Natural killer cell (primary cell): ENCODE measurements at places on chromosomes 2 and 18.
A peak's percentile ranks its signal among the peaks of the same experiment; 100 is the strongest.

DNA sequence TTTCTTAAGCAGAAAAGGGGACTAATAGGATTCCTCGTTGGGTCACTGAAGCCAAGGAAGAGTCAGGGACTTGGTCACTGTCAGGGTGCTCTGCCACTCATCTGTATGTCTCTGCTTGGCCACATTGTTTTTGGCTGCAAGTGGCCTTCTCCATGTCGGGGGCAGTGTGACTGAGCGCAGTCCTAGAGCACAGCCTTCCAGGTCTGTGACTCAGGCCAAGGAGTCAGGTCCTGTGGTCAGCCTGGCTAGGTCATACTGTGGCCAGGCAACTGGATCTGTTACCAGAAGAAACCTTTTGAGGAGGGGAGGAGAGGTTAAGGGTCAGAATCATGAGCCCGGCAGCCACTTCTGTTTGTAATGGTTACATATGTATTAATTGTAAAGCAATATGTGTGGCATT, 61.3 kb downstream of the GALNT1 start:
- DNase-seq, result no peak

- no peak for DNase-seq
Measured at GRCh38 chr2:72034353-72035095, 113.1 kb downstream of the CYP26B1 start.

GRCh38 chr2:165594935-165595255, 125.4 kb downstream of the CSRNP3 start:
- peak; percentile 1 for DNase-seq

- no peak for DNase-seq
Measured at GRCh38 chr2:83665894-83666293, 793.2 kb downstream of the SUCLG1 start.

DNA sequence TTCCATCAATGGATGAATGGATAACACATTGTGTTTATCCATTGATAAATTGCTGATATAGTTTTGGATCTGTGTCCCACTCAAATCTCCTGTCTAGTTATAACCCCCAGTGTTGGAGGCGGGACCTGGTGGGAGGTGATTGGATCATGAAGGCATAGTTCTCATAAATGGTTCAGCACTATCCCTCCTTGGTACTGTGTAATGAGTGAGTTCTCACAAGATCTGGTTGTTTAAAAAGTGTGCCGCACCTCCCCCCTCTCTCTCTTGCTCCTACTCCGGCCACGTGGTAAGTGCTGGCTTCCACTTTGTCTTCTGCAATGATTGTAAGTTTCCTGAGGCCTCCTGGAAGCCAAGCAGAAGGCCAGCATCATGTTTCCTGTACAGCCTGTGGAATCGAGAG, 23.9 kb upstream of the SPATA3 start:
- DNase-seq, result no peak

DNA sequence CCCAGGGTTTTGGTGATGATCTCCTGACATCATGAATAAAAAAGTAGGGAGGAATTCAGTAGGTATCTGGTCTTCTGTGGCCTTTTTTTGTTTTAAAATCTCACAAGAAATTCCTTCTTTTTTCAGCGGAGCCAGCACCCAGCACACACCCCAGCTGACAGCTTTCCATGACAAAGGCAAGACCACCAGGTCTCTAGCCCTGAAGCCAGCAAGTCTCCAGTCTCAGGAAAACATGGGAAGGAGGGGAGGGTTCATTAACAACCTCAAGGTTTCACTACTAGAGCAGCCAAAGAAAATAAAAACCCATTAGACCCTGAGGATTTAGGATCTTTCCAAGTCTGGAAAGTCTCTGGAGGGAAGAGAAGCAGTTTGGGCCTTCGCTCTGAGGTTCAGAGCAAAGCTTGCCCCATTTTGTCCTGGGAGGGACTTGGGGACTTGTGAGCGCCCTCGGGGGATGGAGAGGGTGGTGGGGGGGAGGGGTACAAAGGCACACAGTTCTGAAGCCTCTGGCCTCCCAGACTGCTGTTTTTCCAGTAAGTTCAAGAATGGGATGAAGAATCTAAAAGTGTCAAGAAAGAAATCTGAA, 9.0 kb downstream of the FOXI3 start:
- no peak for DNase-seq

- no peak for DNase-seq
Measured at GRCh38 chr18:31612124-31612523, 20.4 kb downstream of the TTR start.

DNA sequence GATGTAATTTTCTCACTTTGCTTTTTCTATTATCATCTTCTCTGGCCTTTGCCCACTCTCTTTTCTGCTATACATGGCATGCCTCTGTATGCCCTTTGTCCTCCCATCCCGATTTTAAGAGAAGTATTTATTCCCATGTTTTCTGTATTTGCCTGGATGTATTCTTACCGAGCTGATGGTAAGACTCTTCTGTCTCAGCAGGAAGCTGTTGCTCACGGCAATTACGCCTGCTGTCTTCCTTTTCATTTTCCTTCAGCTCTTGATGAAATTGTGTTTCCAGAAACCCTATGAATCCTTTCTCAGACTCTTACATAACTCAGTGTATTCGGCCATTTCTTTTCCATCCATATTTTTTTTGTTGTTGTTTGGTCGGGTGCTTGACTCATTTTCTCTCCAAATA, 121.6 kb downstream of the SP3 start:
- no peak for DNase-seq

- no peak for DNase-seq
Measured at GRCh38 chr2:86446060-86446459, 4.9 kb downstream of the KDM3A start.

- peak; percentile 33 for DNase-seq
Measured at GRCh38 chr2:240623531-240624010, 1.7 kb upstream of the GPR35 start.

DNA sequence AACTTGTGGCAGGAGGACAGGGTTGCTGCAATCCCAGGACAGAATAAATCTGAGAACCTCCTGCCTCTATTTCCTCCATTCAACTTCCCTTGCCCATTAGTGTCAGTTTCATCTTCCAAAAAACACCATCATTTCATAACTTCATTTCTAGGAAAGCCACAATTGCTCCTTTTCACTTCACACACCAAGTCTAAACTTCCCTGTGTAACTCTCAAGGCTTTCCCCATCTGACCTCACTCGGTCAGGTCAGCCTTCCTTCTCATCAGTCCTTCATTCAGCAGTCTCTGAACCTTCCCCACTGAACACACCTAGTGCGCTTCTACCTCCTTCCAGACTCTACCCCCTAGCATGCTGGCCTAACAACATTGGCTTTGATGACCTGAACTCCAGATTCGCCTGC, 35.8 kb downstream of the TCF7L1 start:
- DNase-seq, result no peak

DNA sequence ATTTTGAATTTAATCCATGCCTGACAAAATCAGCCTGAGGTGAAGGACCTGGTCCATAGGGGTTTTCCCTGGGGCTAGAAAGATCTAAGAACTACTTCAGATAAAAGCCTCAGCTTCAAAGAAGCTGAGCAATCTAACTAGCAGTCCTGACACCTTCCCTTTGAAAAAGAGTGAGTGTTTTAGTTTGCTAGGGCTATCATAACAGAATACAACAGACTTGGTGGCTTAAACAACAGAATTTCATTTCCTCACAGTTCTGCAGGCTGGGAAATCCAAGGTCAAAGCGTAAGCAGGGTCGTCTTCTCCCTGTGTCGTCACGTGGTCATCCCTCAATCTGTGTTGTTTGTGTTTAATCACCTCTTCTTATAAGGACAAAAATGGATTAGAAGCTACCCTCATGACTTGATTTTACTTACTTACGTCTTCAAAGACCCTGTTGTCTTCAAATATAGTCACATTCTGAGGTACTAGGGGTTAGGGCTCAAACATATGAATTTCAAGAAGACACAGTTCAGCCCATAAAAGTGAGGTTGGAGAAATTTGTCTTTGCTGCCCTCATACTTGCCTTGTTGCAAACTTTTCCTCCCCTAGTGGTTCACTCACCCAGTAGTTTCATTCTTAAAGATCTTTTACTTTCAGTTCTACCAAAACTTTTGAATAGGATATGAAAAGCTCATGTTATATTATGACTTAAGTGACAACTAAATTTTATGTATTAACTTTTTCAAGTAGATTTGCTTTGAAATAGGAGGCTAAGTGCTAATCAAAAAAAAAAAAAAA, 673.8 kb downstream of the ARHGAP15 start:
- no peak for DNase-seq

DNA sequence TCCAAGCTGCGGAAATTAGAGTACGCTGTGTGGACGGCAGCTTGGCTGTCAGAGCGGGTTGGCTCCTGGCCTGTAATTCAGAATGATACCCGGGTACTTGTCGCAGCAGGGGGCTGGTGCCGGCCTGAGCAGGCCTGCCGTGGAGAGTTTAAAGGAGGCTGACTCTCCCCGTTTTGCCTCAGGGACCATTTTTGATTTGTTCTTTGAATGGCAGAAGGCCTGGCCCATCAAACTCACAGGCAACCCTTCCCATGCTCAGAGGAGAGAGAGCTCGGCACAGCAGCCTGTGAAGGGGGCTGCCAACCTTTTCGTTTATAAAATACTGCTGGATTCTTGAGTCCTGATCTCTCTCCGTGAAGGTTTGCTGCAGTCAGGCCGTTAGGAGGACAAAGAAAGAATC, 151.3 kb downstream of the KLHL29 start:
- DNase-seq, result no peak

GRCh38 chr18:49819823-49820671, 6.7 kb upstream of the ACAA2 start:
- peak; percentile 83 for DNase-seq

- DNase-seq, result no peak
Measured at GRCh38 chr2:237153181-237153580, 67.5 kb downstream of the COPS8 start.

- no peak for DNase-seq
Measured at GRCh38 chr2:16716944-16717343, 51.3 kb upstream of the CYRIA start.

DNA sequence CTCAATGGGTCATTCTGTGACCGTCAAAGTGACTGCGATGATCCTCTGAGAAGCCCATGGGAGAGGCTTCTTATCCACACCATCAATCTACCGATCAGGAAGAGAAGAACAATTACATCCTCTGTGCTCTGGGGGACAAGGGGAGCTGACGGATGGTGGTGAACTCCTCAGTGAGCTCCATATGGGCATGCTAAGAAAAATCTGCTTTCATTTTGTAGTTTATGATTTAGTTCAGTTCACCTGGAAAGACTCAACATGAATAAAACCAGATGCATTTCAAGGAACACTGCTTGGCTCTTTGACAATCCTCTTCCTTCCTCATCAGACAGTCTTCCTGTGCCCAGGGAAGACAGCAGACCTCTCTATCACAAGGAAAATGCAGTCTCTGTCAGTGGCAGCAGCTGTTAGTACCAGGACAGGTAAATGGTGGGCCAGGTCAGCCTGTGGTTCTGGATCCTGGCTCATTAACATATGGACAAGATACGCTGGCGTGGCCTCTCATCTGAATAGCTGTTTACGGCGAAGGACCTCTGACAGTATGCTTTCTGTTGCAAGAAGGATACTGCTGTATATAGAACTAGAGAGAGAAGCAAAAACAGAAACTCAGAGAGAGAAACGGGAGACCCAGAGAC, 176.9 kb downstream of the BCL2 start:
- DNase-seq, result no peak

GRCh38 chr2:209512971-209513370, 89.1 kb downstream of the MAP2 start:
- no peak for DNase-seq

DNA sequence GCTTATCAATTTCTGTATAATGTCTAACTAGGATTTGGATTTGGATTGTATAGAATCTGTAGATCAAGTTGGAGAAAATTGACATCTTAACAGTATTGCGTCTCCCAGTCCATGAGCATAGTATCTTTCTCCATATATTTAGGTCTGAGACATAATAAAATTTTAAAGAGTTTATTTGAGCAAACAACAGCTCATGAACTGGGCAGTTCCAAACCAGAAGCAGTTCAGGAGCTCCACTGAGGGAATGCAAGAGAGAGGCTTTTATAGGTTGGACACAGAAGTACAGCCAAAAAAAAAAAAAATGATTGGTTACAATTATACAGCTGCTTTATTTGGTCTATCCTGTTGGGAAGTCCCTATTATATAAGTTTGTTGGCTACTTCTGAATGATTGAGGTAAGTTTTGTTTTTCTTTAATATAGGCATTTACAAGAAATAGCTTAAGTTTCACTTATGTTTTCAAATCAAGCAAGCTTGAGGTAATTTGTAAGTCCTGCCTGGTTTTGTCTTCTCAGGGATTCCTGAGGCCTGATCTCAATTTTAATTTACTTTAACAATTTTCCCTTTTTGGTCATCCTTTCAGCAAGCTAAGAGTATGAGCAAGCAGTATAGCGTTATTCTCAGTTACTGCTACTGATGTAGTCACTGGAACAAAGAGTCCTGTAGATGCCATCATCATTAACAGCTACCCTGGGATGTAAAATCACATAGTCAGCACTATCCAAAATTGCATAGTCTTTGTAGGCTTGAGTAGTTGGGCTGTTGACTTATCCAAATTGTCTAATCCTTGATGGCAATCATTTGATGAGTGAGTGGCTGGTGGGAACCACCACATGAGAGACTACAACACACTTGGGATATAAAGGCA, 27.5 kb upstream of the RUFY4 start:
- no peak for DNase-seq

DNA sequence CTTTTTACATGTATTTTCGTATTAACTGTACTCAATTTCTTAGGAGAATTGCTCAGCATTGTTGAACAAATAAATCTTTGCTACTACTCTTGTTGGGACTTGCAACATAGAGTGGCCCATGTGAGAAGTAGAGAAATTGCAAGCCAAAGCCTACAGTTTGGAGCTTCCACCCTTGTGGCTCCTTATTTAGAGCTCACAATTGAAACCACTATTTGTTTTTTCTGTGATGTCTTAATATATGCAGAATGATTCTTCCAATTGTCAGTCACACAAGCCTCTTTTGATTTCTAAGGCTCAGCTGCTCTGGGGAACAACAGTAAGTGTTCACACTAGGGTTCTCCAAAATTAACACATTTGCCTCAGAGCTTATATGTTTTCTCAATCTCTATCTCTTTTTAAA, 60.2 kb upstream of the GALNT13 start:
- no peak for DNase-seq

GRCh38 chr2:70258532-70258875, 567 bp downstream of the PCYOX1 start:
- DNase-seq, result peak; percentile 19

DNA sequence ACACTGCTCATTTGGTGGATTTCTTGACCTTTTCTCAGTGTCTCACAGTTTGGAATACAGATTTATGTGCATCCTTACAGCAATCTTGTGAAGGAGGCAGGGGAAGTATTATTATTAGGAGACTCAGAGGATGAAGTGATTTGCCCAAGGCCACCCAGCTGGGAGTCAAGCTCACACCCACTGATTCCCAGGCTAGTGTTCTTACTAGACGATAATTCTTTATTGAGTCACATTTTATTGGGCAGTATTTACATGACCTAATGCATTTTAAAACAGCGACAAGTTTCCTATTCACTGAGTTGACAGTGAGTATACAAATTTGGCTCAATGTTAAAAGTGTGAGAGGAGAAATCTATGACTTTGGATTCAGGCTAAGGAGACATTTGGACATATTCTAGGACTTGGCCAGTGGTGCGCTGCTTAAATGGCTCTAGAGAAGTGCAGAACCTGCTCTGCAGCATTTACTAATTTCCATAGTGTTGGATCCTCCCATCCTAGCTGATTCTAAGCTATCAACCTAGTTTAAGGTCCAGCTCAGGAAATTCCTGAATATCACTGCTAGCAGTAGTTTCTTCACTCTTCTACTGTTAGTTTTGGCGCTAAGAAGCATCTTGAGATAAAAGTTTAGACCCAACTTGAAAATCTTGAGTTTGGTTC, 199.3 kb downstream of the MTX2 start:
- no peak for DNase-seq
